Astrocyte (in vitro differentiated cells and primary cell): ENCODE measurements at places on chromosomes 5 and 9.

DNA sequence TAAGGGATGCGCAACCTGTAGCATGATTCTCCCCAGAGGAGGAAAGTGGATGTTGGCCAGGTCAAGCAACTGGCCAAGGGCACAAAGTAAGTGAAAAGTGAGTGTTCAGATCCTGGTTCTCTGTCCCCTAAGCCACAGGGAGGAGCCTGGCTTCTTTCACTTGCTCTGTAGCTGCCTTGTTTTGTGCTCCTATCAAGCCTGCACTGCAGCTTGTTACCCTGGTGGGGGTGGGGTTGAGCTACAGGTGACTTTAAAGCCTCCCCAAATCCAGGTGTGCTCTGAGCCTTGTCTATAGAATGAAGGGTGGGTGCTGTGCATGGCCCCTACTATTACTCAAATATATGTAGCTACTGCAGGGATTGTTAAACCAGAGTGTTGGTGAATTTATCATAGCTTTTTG, 32.9 kb downstream of the RALGPS1 start:
- no peak for DNase-seq

- no peak for DNase-seq
Measured at GRCh38 chr5:161230221-161230620, 316.3 kb downstream of the GABRB2 start.

DNA sequence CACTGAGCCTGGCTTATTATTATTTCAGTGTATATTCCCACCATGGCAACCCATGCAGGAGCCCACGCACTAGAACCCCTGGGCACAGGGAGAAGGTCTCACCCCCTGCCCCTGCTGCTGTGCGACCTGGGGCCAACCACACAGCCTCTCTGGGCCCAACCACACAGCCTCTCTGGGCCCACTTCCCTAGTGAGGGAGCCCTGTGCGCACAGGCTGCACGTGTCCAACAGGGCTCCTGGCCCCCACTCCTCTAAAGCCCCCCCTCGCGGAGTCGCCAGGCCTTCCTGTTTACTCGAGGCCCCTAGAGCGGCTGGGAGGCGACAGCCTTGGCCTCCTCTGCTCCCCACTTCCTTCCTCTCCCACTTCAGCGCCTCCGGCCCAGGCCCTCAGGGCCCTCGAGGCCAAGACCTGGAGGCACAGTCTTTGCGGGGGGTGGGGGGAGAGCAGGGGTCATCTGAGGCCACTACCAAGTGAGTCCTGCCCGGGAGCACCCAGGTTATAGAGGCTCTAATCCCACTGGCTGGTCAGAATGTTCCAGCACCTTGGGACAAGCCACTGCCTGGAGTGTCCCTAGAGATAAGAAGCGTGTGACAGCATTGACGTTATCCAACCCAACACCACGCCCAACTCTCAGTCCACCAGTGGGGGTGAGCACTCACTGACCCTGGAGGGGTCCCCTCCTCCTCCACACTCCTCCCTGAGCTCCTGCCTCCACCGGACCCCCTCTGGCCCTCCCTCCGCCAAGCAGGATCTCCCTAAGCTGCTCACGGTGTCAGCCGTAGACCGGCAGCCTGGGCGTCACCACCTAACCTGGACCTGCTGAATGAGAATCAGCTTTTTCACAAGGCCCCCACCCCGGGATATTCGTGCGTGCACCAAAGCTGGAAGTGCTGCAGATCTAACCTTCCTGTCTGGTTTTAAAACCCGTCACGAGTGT, 7.9 kb upstream of the ENG start:
- no peak for DNase-seq

GRCh38 chr5:146101646-146102045, 3.7 kb downstream of the PLAC8L1 start:
- DNase-seq = no peak

DNA sequence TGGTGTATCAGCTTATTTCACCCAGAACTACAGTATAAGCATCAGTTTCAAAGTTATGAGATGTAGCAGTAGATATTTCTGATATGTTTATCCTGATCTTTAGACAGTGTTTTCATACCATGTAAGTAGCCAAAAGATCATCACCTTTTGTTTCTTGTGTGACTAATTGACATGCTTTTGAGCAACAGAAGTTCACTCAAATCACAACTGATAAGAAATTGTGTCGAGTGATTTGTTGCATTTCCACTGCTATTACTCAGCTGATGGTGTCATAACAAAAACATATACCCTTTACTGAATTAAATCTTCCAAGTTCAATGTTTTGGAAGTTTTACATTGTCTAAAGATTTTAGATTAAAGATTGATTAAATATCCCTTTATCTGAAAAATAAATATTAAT, 324.5 kb downstream of the TUSC1 start:
- no peak for DNase-seq

DNA sequence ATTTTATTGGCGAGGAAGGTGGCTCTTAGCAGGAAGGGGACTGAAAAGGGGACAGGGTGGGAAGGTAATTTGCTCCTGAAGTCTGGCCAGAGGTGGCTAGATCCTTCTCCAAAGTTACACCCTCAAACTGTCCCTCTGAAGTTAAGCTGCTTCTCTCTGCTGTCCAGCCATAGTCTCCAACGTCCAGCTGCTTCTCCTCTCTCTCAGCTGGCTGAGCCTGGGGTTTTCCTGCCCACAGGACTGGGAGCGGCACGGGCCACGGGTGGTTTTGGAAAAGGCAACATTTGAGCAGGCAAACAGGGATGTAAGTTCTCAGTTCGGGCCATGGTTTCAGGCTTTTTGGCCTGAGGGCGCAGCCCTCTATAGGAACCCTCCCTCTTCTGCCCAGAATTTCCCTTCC, 128.3 kb downstream of the YIPF5 start:
- no peak for DNase-seq

GRCh38 chr9:134730011-134730760, 88.6 kb downstream of the COL5A1 start:
- no peak for DNase-seq

- DNase-seq = no peak
Measured at GRCh38 chr5:1319436-1320256, 24.8 kb upstream of the TERT start.

GRCh38 chr5:74017112-74017511, 391.1 kb downstream of the ARHGEF28 start:
- peak; percentile 9 for DNase-seq

DNA sequence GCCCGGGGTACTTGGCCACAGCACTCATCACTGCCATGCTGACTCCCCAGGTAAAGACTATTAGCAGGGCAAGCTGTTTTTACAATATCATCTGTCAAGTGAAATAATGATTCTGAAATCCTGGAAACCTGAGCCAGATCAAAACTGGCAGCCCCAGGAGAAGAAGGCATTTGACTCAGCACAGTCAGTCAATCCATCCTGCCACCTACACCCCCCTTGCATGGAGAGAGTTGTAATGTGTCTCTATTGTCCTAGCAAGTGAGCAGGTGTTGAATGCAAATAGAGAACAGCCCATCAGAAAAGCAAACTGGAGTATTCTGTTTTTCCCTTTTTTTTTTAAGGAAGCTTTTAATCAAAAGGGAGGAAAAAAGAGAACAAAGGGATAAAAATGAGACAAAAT, 291.2 kb downstream of the BRINP1 start:
- DNase-seq = no peak

GRCh38 chr5:168793841-168794837, 215.0 kb upstream of the PANK3 start:
- peak; percentile 81 for DNase-seq

DNA sequence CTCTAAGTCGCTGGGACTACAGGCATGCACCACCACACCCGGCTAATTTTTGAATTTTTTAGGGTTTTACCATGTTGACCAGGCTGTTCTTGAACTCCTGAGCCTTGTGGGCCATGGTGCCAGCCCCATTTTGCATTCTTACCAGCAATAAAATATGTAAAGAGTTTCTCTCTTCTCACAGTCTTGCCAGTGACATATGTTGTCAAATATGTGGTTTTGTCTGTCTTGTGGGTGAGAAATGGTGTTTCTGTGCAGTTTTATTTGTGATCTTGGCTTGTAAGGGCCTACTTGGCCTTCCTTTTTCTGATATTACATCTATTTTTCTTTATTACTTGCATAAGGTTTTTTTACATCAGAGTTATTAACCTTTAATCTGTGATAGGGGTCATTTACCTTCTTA, 47.1 kb downstream of the SPIN1 start:
- DNase-seq = no peak

- no peak for DNase-seq
Measured at GRCh38 chr5:173500213-173500560, 116.3 kb downstream of the BOD1 start.

DNA sequence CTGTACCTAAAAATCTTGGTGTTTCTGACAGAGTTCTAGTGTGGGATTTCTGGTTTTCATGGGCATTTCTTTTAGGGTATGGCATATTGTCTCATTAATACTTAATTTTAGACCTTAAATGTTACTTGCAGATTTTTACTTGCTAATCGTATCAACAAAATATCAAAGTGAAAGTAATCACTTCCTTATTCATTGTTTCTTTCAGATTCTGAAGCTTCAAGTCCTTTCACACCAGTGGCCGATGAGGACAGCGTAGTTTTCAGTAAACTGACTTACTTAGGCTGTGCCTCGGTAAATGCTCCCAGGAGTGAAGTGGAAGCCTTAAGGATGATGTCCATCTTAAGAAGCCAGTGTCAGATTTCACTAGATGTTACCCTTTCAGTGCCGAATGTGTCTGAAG, 45.2 kb downstream of the RABGAP1 start:
- DNase-seq = no peak

GRCh38 chr9:127159325-127159801, 36.9 kb upstream of the ANGPTL2 start:
- DNase-seq = peak; percentile 89

DNA sequence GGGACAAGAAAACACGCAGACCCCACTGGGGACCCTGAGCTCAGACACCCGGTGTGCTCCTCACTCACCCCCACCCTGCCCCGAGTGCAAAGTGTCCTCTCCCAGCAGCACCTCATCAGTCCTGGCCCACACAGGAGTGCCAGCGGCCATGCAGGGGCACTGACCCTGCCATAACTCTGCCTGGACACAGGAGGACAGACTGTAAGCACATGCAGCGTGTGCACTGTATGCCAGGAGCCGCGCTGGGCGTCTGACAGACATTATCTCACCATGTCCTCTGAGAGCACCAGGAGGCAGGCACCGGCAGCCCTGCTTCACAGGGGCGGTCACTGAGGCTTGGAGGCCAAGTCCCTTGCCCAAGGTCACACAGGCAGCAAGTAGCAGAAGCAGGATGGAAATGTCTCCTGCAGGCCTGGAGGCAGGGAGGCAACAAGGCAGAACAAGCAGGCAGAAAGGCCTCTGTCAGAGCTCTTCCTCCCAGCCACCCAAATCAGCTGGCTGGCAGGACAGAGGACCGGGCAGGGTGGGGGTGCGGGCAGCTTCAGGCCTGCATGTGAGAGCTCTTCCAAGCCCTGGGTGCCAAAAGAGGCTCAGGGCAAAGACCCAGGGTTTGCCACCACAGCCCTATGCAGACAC, 8.4 kb downstream of the EEIG1 start:
- no peak for DNase-seq

DNA sequence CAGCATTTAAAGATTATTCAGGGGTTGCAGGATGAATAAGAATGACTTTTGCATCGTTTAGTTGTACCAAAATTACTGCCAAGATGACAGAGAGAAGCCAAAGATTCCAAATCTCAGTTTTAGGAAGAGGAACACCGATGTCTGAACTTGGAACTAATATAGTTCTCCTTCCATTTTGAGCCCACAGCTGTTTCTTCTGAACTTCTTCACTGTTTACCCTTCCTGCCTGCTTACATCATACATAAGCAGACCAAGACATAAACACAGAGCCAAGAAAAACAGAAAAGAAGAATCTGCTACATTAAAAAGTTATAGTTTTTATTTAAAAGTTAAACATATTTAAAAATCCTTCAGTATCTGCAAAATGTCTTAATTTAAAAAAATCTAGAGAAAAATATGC, 146.9 kb upstream of the RAPGEF1 start:
- DNase-seq = peak; percentile 9

DNA sequence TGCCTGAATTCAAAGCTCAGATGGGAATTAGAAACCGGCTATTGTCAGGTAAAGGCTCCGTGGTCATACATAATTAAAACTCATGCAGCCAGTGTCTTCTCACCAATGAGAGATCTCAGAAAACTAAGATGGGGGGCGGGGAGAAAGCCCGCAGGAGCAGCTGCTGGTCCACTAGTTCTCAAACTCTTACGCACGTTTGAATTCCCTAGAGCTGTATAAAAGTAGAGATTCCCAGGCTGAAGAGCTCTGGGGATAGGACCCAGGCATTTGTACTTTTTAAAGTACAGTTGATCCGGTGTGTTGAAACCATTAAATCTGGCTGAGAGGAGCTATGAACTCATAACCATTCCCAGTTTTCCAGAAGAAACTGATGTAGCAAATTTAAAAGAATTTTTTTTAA, 68.5 kb downstream of the FRMD3 start:
- DNase-seq = no peak

DNA sequence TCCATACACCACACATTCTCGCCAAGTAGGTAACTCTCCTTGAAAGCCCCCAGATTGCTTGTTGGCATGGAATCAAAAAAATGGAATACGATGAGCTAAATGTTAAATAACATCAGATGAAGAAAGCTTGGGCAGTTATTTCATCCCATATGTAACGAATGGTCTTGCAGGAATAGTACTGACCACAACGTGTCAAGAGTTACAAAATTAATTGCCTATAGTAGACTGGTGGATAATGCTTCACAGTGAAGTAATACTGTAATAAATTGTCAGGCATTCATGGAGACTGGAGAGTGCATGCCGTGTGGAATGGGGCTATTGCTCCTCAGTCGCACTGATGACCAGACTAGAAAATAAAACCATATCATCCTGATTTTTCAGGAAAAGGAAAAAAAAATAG, 1628.7 kb downstream of the MAT2B start:
- peak; percentile 81 for DNase-seq
